ENCODE measurements at places on chromosomes 11 and 22.

- no peak for DNase-seq
These were observed 2.6 kb downstream of the PATZ1 start for GRCh38 chr22:31343235-31344191.

GRCh38 chr11:3803726-3804495 is 4.4 kb upstream of the PGAP2 start:
- DNase-seq: no peak

DNA sequence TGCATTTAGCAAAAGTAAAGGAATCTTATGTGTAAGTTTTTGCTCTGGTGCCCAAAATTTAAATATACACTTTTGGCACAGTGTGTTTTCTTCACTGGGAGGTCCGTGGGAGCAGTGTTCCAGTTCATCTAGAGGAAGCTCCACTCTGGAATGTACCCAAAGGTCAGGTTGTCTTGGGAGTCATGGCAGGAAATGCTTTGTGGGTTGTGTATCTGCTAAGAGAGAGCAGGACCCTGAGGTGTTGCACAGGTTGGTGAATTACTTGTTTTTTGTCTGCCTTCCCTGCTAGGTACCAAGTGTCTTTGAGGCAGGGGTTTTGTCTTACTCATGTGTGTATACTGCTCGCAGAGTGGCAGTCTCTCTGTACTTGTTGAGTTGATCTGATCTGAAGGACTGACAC is 37.3 kb downstream of the DIXDC1 start:
- DNase-seq: no peak

GRCh38 chr11:79265756-79266322 is 175.0 kb downstream of the TENM4 start:
- DNase-seq: no peak
